ENCODE measurements at places on chromosomes 7 and 10.

- no peak for DNase-seq
Observed at GRCh38 chr7:77697535-77697831, 1.2 kb downstream of the RSBN1L start.

DNA sequence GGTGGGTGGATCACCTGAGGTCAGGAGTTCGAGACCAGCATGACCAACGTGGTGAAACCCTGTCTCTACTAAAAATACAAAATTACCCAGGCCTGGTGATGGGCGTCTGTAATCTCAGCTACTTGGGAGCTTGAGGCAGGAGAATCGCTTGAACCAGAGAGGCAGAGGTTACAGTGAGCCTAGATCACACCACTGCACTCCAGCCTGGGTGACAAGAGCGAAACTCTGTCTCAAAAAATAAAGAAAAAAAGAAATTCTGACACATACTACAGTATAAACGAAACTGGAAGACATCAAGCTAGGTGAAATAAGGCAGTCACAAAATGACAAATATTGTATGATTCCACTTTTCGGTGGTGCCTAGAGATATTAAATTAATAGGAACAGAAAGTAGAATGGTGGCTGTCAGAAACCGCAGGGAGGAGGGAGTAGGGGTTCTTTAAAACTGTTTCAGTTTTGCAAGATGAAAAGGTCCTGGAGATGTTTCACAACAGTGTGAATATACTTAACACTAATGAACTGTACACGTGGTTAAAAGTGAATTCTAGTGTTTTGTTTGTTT is 23.2 kb downstream of the PILRA start:
- DNase-seq, result no peak

DNA sequence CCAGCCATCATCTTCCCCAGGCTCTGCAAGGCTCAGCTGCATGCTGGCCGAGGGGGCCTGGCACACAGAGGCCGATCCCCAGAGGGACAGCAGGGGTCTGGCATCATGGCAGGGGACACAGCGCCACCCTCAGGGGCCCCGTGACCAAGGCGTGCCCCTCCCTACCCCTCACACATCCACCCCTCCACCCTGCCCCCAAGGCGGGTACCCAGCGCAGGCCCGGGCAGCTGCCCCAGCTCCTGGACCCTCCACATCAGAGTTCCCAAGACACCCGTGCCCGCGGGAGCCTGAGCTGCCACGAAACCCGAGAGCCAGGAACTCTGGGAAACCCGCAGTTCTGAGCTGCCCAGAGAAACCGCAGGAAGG is 46.5 kb upstream of the TNRC18 start:
- DNase-seq, result no peak

DNA sequence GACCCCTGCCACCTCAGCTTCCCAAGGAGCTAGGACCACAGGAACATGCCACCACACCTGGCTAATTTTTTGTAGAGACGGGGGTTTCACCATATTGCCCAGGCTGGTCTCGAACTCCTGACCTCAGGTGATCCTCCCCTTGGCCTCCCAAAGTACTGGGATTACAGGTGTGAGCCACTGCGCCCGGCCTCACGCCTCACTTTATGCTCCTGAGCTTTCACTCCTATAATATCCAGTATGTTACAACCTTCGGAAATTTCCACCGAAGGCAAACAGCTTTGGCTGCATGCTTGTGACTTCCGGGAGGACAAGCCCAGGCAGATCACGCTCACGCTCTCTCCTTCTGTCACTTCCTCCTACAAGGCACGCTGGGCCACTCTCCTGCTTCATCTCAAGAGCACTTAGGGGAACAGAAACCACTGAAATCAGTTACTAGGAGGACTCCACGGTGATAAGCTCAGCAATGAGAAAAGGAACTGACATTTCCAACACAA is 4.4 kb upstream of the MAD1L1 start:
- no peak for DNase-seq

- DNase-seq, result no peak
Observed at GRCh38 chr7:35761871-35762677, 38.8 kb upstream of the SEPTIN7 start.

DNA sequence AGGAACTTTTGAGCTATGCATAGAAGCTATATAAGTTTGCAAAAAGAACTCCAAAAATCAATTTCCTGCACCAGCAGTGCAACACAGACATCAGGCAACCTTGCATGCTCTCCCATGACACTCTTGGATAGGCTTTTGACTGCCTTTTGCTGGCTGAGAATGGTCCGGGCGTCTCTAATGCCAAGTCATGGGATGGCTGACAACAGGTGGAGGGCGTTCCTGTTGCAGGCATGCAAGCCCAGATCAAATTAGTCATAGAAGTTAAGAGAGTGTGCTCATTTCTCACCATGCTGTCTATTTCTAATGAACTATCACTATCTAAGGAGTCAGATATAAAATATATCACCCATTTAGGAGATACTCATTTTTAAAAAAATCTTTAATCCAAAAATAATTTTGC is 8.4 kb downstream of the PLCE1 start:
- no peak for DNase-seq

DNA sequence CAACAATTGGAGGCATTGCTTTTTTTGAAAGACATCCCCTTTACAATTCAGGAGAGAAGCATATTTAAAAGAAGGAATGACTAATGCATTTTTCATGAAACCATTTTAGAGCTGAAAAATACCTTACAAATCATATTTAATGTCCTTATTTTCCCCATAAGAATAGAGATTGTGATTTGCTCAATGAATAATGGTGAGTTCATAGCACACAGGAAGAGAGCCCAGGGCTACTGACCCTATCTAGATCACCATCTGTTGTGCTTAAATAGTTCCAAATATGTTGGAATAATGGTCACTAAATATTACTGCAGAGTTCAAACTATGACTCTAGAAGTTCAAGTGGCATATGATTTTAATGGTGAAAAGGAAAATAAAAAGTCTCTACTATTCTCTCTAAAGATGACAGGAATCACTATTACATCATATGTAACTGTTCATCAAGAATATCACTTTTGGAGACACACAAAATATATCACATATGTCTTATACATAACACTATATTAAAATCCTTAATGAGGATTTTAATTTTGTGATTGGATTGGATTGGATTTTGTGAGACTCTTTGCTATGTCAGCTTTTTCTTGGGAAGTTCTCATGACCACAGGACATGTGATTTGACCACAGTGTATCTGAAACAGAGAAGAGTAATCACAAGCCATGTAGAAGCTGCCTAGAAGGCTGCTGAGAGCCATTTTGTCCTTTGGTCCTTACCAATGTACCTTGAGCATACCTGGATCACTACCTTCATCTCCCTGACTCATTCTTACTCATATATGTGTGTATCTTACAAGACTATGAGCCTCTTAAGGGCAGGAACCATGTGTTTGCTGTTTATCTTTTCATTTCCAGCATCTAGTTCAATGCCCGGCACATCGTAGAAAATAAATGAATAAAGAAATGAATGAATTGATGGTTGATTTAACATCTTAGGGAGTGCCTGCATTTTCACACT is 26.4 kb downstream of the SLC16A9 start:
- no peak for DNase-seq

GRCh38 chr7:6170571-6171531 is 101.6 kb downstream of the CYTH3 start:
- DNase-seq, result no peak

DNA sequence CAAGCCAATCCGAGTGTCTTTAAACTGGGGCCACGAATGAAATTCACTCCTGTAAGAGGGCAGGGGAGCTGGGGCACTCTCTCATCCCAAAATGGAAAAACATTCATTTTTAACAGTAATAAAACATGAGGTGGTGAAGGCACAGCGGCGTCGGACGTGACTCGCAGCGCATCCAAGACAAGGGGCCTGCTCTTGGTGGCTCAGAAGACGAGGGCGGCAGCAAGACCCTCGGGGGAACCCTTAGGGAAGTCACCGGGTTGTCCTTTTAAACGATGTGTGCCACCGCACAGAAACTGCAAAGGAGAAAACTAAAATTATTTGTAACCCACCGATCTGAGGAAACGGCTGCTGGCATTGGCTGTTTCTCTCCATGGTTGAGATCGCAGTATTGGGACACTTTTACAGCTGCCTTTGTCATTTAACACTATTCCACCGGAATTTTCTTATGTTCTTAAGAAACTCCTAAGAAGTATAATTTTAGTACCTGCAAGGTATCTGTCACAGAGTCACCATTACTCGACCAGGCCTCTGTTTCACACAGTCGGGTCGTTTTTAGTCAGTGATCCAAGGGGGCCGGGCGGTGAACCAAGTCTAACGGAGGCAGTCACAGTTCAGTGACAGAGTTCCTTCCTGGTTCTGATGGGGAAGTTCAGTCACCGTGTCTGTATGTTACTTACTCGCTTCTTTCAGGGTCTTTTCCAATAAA is 159.3 kb downstream of the PTPRN2 start:
- DNase-seq, result no peak

DNA sequence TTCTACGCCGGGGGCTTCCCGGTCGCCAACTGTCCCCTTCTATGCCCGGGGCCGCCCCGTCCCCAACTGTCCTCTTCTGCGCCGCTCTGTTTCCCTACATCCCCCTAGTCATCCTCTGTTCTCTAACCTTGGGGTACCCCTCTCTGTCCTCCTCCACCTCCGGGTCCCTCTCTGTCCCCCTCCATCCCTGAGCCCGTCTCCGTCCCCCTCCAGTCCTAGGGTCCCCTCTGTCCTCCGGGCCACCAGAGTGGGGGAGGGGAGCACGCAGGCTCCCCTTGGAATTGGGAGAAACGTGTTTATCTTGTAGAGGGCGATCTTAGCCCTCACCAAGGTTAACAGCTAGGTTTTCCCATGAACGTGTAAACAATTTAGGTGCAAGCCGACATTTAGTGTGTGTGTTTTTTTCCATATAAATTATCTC is 852 bp upstream of the KLF6 start:
- no peak for DNase-seq

- no peak for DNase-seq
Observed at GRCh38 chr7:729140-730000, 2.3 kb upstream of the PRKAR1B start.

DNA sequence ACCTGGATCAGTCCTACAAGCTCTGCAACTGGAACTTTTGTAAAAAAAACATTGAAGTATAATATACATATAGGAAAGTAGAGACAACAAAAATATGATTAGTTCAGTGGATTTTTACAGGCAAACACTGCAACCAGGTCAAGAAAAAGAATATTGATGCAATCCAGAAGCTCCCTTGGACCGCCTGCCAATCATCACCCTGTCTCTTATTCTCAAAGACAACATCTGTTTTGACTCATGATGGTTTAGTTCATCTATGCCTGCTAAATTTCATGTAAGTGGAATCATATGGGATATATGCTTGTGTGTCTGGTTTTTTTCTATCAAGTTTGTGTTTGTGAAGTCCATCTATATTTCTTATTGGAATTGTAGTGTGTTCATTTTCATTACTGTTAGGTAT is 7.7 kb upstream of the HYCC1 start:
- DNase-seq, result no peak

- DNase-seq, result no peak
Observed at GRCh38 chr7:121513105-121513504, 117.0 kb upstream of the FAM3C start.

GRCh38 chr10:53025172-53025711 is 252.7 kb upstream of the MBL2 start:
- no peak for DNase-seq

- no peak for DNase-seq
Observed at GRCh38 chr7:80591654-80592053, 46.8 kb upstream of the CD36 start.

- no peak for DNase-seq
Observed at GRCh38 chr10:109835257-109835656, 88.1 kb downstream of the XPNPEP1 start.

GRCh38 chr10:4643471-4643870 is 182.5 kb upstream of the AKR1E2 start:
- no peak for DNase-seq

GRCh38 chr10:4678951-4679671 is 146.9 kb upstream of the AKR1E2 start:
- no peak for DNase-seq

DNA sequence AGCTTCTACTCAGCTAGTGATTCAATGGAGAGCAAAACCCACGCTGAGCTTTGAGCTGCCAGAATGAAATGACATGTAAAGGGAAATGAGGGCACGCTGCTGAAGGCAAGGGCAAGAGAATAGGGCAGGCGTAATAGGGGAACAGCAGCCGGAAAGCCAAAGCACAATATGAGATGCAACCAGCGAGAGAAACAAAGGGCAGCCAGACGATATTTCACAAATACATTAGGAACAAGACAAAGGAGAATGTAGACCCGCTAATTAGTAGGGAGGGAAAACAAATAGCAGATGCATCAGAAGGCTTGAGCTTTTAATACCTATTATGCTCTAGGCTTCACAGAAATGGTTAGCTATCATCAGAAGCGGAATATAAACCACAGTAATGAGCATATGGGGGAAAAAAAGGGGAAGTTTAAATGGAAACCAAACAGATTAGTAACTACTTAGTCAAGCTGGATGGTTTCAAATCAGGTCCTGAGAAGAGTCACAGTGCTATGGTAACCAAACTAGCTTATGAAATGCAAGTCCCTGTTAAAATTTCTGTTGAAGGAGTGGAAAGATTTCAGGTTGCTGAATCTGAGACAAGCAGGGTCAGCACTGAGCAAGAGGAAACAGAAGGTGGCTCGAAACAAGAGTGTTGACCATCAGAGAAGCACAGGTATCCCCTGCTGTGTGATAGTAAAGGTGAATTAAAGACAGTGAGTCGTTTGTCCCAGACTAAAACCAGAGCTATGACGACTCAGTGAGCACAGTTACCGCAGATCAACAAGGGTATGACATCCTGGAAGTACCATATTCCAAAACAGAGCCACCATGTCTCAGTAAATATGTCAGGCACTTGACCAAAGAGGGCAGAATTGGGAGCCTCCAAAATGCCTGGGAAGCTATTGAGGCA is 496.9 kb upstream of the CELF2 start:
- DNase-seq, result no peak

DNA sequence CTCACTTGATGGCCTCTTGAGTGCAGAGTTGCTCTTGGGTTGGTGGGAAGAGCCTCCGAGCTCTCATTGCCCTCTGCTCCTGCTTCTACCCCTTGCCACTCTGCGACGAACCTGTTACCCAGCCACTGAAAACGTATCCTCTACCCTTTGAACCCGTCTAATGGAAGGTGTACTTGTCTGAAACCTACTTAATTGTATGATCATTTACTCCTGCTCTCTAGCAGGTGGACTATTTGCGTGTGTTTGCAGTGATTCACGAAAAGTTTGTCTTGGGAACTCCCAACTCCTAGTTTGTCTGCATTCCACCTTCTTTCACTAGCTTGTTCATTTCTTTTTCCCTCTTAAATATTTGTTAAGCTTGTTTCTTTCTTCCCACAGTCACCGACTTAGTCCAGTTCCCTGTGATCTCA is 503 bp downstream of the CROT start:
- DNase-seq, result no peak

GRCh38 chr7:48660306-48660870 is 264.0 kb upstream of the CDC14C start:
- no peak for DNase-seq

- DNase-seq, result no peak
Observed at GRCh38 chr10:133230044-133230361, at the start of gene UTF1. Gene UTF1 (plus strand): TSS chr10:133230217. CDS start chr10:133230289, 72 bp downstream.

- no peak for DNase-seq
Observed at GRCh38 chr7:90916319-90916718, 320.2 kb downstream of the CDK14 start.

GRCh38 chr10:120701381-120701780 is 149.8 kb upstream of the WDR11 start:
- DNase-seq, result no peak

- DNase-seq, result no peak
Observed at GRCh38 chr7:22166928-22167327, 190.0 kb downstream of the RAPGEF5 start.

GRCh38 chr7:107027208-107027607 is 17.3 kb upstream of the PRKAR2B start:
- DNase-seq, result no peak

GRCh38 chr10:106436123-106436715 is 728.3 kb downstream of the SORCS1 start:
- DNase-seq, result no peak

GRCh38 chr7:78472519-78472918 is 673.9 kb downstream of the PHTF2 start:
- no peak for DNase-seq
